RWPE2 (cell line): ENCODE measurements at places on chromosomes 3 and 15.

- DNase-seq = no peak
These were observed 127.5 kb upstream of the STRIT1 start for GRCh38 chr3:155420881-155421486.

DNA sequence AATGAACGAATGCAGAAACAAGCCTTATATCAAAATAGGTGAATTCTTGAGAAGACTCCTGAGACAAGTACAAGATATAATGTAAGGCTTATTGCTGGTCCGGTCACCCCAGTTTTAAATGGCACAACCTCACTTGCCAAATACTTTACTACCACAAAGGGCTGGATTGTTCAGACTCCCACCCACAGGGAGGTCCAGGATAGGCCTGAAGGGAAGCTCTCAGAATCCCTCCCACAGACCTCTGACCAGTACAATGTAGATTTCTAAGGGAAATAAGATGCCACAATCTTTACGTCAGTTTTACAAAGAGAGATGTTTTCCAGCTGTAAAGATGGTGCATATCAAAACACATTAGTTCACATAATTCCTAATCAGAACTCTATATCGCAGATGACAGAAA, 577.7 kb upstream of the ADAMTS9 start:
- no peak for DNase-seq

GRCh38 chr3:156751461-156752025, 74.6 kb upstream of the LEKR1 start:
- no peak for DNase-seq

- DNase-seq = no peak
These were observed 108.9 kb upstream of the ETV5 start for GRCh38 chr3:186217820-186218164.

- no peak for DNase-seq
These were observed 4.1 kb downstream of the LOXL1 start for GRCh38 chr15:73930371-73930770.

GRCh38 chr15:63701365-63701764, 104.2 kb downstream of the FBXL22 start:
- DNase-seq = no peak

DNA sequence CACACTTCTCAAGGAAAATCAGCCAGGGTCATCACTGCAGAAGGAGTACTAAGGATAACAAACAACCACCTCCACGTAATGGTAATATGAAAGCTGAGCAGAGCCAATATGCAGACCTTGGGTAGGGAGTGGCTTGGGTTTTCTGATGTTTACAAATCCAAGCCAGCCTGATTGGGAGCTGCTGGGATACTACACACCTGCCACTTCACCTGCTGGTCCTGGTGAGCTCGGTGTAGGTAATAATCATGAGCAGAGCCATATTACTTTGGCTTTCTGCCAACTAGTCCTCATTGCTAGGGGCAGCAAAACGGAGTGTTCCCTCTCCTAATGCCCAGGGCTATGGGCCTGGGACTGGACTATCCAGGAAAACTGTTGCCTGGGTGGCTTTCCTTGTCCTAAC, 433.5 kb upstream of the PPP2R3A start:
- DNase-seq = no peak

DNA sequence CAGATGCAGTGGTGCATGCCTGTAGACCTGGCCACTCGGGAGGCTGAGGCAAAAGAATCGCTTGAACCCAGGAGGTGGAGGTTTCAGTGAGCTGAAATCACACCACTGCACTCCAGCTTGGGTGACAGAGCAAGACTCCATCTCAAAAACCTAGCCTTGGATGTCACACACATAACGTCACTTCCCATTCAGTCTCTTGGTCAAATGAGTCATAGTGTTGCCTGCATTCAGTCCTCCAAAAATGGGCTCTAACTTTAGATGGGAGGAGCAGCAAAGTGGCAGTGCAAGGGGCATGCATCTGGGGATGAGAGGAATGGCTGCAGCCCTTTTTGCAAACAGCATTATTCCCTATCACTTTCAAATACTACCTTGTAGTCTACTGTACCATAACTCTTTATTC, 62.9 kb upstream of the AGBL1 start:
- no peak for DNase-seq

DNA sequence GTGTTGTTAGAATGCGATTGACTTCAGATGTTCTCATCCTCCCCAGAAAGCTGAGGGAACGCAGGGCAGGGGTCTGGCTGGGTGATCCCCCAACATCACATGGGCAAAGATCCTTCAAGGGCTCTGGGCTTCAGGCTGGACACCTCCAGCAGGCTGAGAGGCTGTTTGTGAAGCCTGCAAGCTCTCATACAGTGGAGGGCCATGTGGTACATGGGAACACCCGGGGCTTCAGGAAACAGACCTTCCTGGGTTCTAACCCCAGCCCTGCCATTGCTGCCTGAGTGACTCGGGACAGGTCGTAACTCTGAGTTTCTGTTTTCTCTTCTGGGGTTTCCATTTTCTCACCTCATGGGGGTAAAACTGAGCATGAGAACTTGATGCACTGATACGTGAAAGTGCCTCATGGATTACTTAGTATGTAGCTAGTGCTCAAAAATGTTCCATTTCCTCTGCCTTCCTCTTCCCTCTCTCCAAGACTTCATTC, 81.2 kb downstream of the TLE3 start:
- no peak for DNase-seq

DNA sequence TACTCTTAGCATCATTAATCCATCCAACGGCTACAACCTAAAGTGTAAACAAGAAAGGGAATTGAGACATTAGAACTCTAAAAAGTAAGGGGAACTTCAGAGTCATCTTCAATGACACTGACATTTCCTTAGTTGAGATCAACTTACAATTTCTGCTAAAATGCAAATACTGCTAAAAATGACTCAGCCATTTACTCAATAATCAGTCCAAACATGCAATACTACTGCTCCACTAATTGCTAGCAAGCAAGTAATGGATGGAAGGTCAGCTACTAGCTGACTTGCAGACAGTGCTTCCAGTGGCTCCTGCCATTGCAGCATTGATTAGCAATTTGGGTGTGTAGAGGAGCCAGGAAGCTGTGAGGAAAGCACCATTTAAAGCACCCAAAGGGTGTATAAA, 28.4 kb downstream of the CD200R1L start:
- DNase-seq = no peak

- no peak for DNase-seq
These were observed 26.7 kb downstream of the KCNMB2 start for GRCh38 chr3:178562947-178563232.

DNA sequence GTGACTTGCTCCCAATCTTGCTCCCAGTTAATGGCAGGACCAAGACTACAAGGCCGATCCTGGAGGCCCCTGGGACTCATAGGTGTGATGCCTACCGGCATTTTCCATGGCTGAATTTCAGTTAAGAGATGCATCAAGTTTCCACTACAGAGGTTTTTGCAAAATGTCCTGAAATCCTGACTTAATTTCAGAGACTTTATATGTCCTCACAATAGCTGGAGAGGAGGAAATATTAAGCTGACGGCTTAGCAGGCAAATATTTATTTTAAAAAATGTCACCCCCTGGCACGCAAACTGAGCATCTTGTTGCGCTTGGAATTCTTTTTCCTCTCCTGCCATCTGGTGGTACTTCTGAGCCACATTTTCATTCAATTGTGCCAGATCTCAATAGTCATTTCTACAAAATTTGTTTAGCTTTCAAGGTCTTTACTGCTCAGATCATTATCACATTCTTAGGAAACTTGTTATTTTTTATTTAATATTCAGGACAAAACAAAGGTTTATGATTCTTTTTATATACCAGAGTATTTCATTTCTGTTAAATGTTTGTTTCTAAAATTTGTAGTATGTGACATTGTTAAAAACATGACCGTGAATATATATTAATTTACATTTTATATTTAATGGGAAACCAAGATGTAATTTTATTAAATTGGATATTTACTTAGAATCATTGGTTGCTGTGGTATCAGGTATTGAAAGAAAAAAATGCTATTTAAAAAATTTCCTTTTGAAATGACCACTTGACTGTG, 189.2 kb upstream of the THRB start:
- DNase-seq = no peak
